AG10803 (cell line): ENCODE measurements at places on chromosomes 13 and 19.

GRCh38 chr13:61672756-61673155 lies 257.1 kb upstream of the PCDH20 start:
- DNase-seq = no peak

- DNase-seq = no peak
Observed at GRCh38 chr19:36207605-36208252, 6.7 kb downstream of the ZNF565 start.

- no peak for DNase-seq
Observed at GRCh38 chr19:51702825-51703574, 9.9 kb downstream of the SPACA6 start.

DNA sequence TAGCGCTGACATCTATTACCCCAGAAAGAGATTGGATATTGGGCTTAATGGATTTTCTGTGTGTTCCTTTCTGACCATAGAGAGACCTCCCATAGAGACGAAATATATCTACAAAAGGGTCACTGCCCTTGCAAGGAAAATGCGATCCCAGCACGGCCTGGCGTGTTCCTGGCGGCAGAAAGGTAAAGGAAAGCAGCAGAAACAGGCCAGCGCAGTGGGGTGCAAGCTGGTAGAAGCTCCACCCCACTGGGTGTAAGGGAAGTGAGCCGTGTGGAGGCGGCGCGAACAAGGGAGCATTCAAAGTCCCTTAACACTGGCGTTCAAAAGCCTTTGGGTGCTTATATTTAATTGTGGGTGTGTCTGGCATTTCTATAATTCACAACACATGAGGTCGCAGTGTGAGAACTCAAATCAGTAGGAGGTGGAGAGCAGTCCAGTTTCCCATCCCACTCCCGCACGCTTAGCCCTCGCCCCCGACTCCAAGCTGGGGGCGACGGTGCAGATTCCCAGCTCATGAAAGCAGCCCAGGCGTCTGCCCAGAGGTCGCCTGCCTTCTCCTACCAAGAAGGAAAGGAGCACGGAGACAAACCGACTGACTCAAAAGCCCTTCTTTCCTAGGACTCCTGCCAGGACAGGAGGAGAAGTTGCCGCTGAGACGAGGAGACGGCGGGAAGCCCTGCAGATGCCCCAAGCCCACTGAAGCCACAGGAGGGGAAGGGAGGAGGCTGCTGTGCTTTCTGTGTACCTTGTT lies 478.4 kb downstream of the FOXO1 start:
- no peak for DNase-seq

DNA sequence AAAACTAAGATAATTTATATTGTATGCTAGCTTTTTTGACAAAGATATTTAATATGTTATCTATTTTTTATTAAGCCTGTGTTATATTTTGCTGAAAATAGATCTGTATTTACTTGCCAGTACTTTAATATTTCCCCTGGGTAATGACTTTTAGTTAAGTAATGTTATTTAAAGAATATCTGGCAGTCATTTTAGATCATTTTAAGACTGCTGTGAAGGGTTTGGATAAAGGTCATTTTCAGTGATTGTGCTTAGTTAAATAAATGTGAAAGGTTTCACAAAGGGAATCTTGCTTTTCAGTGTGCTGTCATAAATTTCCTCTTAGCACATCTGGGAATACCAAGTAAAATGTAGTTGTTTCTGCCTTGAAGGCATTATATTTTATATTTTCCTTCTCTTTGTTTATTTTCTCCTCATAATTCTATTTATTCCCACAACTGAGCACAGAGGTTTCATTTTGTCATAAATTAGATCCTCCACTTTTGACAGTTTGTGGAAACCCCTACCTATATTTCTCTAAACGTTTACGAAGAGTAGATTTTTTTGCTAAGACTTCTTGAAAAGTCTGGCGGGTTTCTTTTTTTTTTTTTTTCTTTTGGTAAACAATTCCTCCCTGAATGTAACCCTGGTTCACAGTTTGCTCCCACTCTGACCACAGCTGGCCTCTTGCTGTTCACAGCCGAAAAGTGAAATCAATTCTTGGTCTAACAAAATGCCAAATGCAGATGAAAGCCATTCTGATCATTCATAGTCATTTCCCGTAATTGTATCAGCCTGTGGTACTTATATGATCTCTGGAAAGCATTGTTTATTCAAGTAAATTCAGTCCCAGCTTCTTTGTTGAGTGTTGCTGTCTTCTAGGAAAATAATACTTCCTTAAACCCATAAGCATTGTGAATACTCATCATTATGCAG lies 87.8 kb downstream of the MAB21L1 start:
- DNase-seq = peak; percentile 61

- DNase-seq = no peak
Observed at GRCh38 chr13:29954082-29955028, 103.9 kb upstream of the UBL3 start.

DNA sequence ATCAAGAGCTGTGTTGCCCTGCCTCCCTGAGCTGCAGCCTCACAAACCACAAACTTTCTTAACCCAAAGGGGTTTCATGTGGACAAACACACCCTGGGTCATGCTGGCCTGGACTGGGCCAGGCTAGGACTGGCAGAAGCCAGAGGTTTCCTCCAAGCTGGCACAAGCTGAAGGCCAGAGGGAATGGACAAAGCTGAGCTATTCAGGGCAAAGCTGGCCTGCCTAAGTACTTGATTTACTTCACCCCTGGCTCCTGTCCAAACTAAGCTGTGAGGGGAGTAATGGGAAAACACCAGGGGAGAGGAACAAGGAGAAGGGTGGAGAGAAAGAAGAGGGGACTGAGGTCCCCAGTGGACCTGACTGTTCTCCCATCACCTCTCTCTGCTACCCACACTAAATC lies 6.2 kb downstream of the CPAMD8 start:
- no peak for DNase-seq

GRCh38 chr19:343451-343931 lies 1.1 kb downstream of the MIER2 start:
- peak; percentile 13 for DNase-seq

GRCh38 chr13:21537105-21537504 lies 66.9 kb downstream of the MICU2 start:
- DNase-seq = peak; percentile 15

DNA sequence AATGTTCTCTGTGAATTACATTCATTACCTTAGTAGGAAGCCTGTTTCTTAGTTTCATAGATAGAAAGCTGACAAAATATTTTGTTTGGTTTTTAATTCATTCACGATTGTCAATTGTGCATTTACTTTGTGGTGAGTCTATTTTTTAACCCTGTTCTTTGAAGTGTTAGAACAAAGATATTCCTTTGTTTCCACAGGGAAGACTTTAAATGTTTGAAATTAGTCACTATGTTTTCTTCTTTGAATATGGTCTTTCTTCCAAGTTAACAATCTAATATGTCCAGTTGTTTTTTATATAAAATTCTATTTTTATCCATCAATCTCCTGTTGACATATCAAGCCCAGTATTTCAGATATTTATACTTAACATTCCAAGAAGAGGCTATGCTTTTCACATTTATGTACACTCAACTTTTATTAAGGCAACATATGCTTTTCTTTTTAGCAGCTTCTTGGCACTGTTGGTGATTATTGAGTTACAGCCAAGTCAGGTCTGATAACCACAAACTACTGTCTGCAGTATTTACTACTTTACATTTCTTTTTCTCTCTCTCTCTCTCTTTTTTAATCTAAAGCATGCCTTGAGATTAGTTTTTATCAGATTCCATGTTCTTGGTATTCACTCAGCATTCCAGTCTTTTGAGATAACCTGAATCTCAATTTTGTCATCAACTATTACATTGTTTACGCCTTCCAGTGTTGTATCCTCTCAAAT lies 812.8 kb upstream of the SLC10A2 start:
- DNase-seq = no peak

GRCh38 chr13:110560601-110561343 lies 750 bp downstream of the RAB20 start:
- no peak for DNase-seq

- no peak for DNase-seq
Observed at GRCh38 chr13:78012046-78012445, 93.4 kb upstream of the EDNRB start.

DNA sequence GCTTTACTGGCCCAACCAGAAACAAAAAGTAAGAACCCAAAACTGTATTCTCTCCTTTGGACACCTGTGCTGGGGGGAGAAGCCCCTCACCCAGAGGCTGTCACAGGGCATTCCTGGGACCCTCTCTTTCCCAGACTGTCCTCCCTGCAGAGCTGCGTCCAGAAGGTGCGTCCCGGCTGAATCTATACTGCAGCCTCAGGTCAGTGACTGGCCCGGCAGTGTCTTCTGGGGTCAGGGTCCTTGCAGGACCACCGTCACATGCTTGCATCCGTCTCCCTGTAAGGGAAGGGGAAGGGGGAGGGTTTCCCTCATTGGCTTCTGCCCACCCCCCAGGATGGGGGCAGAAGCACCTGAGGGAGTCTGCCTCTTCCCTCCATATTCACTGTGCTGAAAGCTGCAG lies 76.5 kb downstream of the ATP11A start:
- DNase-seq = no peak

DNA sequence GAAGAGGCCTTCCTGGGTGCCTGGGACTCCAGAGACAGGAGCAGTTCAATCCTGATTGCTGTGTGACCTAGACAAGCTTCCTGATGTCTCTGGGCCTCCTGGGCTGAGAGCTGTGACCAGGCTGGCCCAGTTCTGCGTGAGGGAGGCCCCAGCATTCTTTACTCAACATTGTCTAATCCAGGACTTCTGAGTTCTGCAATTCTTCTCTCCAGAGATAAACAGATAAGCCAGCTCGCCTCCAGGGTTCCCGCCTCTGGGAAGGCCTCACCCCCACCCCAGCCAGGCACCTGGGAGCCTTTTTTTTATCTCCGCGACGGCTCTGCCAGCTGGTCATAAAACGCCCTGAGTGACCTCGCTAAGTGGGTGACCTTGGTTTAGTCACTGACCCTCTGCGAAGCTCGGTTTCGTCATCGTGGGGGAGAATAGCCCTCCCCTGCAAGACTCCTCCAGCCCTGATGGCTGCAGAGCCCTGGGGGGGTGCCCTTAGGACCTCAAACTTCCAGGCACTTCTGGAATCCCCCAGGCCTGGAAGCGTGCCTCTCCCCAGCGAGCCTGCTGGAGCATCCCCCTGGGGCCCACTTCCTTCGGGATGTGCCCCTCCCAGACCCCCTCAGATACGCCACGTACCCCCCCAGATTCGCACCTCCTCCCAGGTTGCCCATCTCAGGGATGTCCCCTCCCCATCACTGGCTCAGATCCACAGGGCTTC lies 1.9 kb downstream of the SULT2B1 start:
- peak; percentile 28 for DNase-seq

DNA sequence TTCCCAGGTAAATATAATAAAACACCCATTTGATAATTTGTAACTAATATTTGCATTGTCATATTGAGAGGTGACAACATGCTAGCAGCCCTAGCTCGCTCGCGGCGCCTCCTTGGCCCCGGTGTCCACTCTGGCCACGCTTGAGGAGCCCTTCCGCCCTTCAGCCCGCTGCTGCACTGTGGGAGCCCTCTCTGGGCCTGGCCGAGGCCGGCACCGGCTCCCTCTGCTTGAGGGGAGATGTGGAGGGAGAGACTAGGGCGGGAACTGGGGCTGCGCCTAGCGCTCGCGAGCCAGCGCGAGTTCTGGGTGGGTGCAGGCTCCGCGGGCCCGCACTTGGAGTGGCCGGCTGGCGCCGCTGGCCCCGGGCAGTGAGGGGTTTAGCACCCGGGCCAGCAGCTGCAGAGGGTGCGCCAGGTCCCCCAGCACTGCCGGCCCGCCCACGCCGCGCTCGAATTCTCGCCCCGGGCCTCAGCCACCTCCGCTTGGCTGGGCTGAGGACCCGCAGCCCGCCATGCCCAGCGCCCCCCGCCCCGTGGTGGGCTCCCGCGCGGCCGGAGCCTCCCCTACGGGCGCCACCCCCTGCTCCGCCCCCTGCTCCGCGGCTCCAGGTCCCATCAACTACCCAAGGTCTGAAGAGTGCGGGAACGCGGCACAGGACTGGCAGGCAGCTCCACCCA lies 594.4 kb downstream of the SLITRK6 start:
- no peak for DNase-seq

GRCh38 chr13:44273216-44273615 lies 100.4 kb upstream of the SERP2 start:
- DNase-seq = no peak

GRCh38 chr19:38514812-38515633 lies 81.5 kb downstream of the RYR1 start:
- peak; percentile 33 for DNase-seq

GRCh38 chr13:50636007-50636704 lies 207.3 kb downstream of the DLEU7 start:
- DNase-seq = no peak

DNA sequence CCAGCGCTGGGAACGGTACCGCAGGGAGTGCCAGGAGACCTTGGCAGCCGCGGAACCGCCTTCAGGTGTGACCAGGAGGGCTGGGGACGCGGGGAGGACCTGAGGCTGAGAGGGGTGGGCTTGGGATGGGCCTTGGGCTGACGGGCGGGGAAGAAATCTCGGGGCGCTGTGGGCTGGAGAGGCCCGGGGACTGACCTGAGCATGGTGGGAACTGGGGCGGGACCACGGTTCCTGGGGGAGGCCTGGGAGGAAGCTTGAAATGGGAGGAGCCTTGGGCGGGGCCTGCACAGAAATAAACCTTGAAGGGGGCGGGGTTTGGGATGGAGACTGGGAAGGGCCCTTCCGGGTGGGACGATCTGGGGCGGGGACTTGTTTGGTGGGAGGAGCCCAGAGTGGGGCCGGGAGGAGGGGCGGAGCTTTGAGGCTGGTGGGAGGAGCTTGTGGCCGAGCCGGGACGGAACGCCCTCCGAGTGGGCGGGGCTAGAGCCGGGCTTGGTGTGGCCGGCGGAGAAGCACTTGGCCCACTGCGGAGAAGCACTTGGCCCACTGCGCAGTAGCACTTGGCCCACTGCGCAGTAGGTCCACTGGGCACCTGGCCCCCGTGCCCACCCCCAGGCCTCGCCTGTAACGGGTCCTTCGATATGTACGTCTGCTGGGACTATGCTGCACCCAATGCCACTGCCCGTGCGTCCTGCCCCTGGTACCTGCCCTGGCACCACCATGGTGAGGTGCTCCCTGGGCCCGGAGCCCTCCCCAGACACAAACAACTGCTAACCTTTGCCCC lies 2.8 kb downstream of the GIPR start:
- peak; percentile 42 for DNase-seq

DNA sequence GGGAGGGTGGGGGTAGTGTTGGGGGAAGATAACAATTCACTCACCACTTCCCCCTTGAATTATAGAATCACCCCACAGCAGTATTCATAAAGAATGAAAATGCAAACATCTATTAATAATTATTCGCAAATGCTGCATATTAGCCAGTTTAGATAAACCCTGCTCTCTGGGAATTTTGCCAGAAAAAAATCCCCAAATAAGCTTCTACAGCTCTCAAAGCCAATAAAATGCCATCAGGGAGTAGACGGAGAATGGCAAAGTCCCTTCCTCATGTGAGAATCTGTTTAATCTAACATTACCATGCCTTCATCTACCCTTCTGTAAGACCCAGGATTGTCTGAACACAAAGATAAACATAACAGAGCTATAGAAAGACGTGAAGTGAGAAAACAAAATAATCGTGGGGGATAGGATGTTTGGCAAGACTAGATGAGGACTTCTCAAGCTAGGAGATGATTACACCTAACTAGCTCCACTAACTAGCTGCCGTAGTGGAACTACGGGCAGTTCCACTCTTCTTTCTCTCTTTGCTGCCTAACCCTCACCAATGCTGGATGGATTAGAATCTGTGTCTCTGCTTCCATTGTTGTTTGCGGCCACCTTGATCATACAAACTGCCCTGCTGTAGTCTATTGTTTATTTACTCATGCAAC lies 32.4 kb upstream of the CACNA1A start:
- no peak for DNase-seq

- DNase-seq = peak; percentile 77
Observed at GRCh38 chr13:74767050-74767449, 632.8 kb upstream of the KLF12 start.
